ENCODE measurements at places on chromosomes 12 and 14. TPM values are rescaled to one million over a fixed set of nuclear protein-coding genes. Genes with fewer than 3 reads are reported as not detected.

The MYH6 gene
- total RNA-seq = 0.05 TPM

The GLT8D2 gene
- total RNA-seq = 1.4 TPM

The CD163 gene
- 14.9 TPM for total RNA-seq

The DEGS2 gene
- total RNA-seq = 0.38 TPM

The KRT73 gene
- 0.28 TPM for total RNA-seq

The SCN8A gene
- 0.57 TPM for total RNA-seq

The LGR5 gene
- 0.42 TPM for total RNA-seq

The C14orf132 gene
- 1.7 TPM for total RNA-seq

The LMO3 gene
- total RNA-seq = 12.7 TPM

The CCDC198 gene
- total RNA-seq = not detected

The DAO gene
- 0.05 TPM for total RNA-seq

The TGFB3 gene
- total RNA-seq = 9.0 TPM

The KCNC2 gene
- total RNA-seq = 0.05 TPM

The KLHDC1 gene
- total RNA-seq = 3.9 TPM

The BICDL1 gene
- 18.7 TPM for total RNA-seq

The STON2 gene
- total RNA-seq = 6.1 TPM

The TPPP2 gene
- not detected for total RNA-seq

The TSPAN19 gene
- total RNA-seq = 0.05 TPM

The KRT3 gene
- total RNA-seq = 0.14 TPM

The C14orf39 gene
- 0.24 TPM for total RNA-seq

The FAM90A1 gene
- 0.24 TPM for total RNA-seq

The LRRIQ1 gene
- total RNA-seq = 0.33 TPM

The POTEM gene
- total RNA-seq = not detected

The POU6F1 gene
- 0.42 TPM for total RNA-seq

Data from thymus (tissue), 14 donors.